ENCODE measurements at places on chromosomes 13 and 19. TPM values are rescaled to one million over a fixed set of nuclear protein-coding genes. Genes with fewer than 3 reads are reported as not detected.

The ICAM4 gene
- not detected for total RNA-seq

The ZNF729 gene
- total RNA-seq: not detected

The ZNF681 gene
- 1.2 TPM for total RNA-seq

DNA sequence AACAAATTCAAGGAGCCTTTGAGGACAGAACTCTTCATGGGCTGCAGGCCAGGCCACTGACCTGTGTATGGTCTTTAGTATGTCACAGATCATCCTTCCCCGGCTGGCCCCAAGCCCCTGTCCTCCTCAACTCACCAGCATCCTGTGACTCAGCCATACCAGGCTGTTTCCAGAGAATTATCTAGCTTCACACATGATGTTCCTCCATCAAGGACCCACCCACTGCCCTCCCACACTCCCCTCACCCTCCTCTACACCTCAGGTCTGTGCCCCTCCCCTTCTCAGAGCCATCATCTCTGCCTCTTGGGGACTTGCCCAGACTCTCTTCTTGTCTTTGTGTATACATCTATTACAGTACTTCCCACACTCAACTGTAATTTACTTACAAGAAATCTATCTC is 14.7 kb downstream of the DCT start:
- DNase-seq: no peak

GRCh38 chr19:50666346-50667176 is 17.3 kb downstream of the C19orf81 start:
- no peak for DNase-seq

DNA sequence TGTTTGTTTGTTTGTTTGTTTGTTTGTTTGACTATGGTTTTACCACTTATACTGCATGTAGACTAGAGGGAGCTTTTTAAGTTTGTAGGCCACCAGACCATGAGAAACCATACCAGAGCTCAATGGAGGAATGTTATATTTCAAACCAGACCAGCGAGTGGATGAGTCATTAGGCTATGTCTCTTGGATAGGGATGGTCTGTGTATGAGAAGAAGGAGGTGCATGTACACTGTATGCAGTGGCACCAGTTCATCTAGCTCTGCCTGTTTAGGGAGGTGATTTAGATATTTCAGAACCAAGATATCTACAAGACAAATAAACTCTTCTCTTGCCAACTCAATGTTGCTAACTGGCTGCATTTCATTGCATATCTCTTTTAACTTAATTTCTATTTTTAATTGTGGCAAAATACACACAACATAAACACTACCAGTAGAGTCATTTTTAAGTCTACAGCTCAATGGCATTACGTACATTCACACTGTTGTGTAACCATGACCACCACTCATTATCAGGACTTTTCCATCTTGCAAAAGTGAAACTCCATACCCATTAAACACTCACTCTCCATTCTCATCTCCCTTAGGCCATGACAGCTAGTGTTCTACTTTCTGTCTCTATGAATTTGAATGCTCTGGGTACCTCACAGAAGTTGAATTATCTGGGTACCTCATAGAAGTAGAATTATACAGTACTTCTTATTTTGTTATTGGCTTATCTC is 29.2 kb downstream of the SYDE1 start:
- no peak for DNase-seq

GRCh38 chr13:110944121-110944967 is 29.5 kb upstream of the ANKRD10 start:
- DNase-seq: no peak

DNA sequence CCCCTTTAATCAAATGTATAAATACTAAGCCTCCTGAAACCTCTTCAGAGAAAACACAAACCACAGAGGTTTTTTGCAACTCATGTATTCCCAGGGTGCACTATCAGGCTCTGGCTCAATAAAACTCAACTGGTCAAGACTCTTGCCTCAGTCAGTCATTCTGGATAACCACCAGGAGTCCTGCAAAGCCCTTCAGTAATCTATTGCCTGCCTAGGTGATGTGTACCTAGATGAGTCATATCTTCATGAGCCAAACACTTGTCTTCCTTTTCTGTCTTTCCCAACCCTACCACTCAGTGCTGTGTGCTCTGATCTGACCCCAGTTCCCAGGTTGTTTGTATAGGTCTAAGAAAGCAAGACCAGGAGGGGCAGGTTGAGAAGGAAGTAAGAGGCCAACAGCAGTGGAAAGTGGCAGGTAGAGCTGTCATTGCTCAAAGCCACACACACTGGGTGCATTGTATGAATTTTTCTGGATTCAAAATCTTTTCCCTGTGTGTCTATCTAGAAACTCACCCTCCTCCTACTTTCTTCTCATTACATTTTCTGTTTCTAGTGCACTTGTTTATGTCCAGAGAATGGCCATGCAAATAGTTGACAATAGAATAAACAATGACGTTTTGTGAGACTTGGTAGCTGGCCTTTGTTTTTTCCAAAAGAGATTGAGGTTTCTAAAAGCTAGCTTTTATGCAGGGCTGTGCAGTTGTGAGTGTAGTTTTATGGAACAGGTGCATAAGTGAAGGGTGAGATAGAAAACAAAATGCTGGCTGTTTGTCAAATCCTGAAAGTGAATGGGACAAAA is 48.1 kb downstream of the PSG1 start:
- no peak for DNase-seq
